ENCODE measurements at places on chromosomes 4 and X.

DNA sequence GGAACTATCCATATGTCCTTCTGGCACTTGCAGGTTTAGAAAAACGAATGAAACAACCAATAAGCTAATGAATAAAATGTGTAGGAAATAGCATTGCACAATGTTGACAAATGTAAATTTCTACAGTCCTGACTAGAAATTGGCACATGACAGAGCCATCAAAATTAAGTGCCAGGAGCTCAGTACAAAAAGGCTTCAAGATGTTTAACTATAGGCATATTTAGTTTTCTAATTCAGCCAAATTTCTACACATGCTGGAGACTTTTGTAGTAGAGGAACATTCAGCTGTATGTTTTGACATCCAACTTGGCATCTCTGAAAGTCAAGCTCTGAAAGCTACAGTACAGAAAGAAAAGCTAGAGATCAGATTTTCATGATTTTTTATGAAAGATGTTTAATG, 1999.4 kb upstream of the AGA start:
- no peak for DNase-seq

GRCh38 chr4:14336656-14337055, 665.6 kb upstream of the CPEB2 start:
- no peak for DNase-seq

- DNase-seq: no peak
Observed at GRCh38 chr4:113732-114131, 10.6 kb upstream of the ZNF718 start.

DNA sequence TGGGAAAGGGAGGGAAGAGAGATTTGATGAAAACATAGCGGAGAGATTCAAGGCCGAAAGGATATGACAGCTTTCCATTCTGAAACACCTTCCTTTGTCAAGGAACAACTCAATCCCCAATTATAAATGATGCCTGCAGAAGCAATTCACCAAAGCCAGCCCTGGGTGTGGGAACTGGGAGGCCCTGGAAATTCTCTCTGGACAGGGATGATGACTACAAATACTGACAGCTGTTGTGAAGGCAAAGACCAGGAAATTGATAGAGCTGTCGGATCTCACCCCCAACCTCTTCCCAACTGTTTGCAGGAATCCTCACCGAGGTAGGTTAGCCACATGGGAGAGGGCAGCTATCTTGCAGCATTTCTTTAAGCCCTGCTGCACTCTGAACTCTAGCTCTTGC, 54.3 kb downstream of the CCDC149 start:
- DNase-seq: no peak

DNA sequence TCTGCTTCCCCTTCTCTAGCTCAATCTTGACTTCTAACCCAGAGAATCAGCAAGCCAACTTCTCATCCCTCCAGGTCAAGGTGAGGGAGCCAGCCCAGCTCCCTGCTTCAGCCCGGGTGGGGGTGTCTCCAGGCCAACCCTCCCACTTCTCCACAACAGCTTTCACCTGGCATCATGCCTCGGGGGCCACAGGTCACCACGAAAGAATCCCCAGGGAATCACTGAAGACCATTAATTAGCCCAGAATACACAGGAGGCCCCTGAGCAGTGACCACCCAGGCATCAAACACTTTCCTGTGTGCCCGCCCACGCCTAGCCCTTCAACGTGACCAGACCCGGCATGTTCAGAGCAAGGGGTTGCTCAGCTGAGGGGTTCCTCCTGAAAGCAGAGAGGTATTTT, 646.7 kb downstream of the BCOR start:
- DNase-seq: no peak

DNA sequence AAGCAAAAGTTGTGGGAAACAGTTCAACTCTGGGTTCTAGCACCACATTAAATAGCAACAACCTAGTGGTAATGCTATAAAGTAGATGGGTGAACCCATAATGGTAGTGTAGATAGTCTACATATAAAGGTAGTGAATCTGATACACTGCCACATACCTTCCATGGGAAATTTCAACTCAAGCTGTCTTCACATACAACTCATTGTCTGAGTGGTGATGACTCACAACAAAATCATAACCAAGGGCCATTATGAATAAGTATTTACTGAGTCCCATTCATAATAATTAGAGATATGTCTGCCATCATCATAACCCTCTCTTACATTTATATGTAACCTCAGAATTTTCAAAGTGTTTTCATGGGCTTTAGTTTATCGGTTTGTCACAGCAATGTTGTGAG, 34.8 kb downstream of the EGF start:
- DNase-seq: peak; percentile 65

- no peak for DNase-seq
Observed at GRCh38 chr4:2046031-2046961, 12.8 kb upstream of the NAT8L start.

- DNase-seq: no peak
Observed at GRCh38 chr4:15976456-15977447, 13.8 kb upstream of the FGFBP2 start.

Data from fibroblast of lung (primary cell).